ENCODE measurements at places on chromosomes 11 and 22.

DNA sequence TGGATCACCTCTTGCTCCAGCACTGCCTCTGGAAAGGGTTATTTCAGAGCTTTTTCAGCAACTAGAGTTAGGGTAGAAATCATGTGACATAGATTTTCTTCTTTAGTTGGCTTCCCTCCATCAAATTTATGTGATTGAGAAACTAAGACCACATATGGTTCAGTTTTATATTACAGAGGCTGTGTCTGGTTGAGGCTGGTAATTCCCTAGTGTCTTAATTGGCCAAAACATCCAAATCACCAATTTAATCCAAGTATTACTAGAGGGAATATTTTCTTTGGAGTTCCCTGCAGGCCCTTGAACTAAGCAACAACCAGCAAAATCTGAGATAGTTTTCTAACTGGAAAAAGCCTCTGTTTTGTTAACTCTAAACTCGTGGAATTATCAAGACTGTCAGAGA is 136.3 kb downstream of the ARHGAP42 start:
- no peak for DNase-seq

GRCh38 chr11:61158691-61159381 is 2.4 kb downstream of the VPS37C start:
- no peak for DNase-seq

DNA sequence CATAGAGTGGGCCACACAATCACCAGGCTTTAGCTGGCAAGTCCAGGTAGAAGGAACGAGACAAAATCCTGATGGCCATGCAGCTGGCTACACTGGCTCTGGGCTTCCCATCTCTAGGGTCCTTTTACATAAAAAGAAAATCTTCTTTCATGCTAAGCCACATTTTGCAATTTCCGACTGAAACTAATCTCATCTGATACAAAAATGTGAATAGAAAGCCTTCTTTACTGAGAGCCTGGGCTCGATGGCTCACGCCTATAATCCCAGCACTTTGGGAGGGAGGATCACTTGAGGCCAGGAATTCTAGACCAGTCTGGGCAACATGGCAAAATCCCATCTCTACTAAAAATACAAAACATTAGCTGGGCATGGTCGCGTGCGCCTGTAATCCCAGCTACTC is 67.2 kb downstream of the MICAL3 start:
- no peak for DNase-seq

- DNase-seq: no peak
Observed at GRCh38 chr11:67054836-67055523, 1.7 kb upstream of the RHOD start.

- DNase-seq: no peak
Observed at GRCh38 chr11:61969838-61970662, 2.6 kb upstream of the FTH1 start.

GRCh38 chr11:76574406-76574805 is 96.1 kb downstream of the LRRC32 start:
- no peak for DNase-seq

DNA sequence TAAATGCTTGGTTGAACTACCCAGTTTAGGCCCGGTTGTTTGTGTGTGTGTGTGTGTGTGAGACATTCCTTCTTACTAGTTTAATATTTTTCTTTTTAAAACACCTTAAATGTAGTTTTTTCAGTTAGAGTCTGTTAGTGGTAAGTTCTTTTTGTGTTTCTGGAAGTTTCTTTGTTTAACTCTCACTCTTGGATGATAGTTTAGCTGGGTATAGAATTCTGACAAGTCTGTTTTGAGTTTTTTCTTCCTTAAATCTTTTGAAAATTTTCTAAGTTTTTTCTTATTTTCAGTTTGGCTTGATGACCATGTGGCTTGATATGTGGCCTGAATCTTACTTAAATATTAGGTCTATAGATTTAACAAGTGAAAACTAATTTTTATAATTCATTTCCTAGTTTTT is 60.1 kb downstream of the PDE3B start:
- no peak for DNase-seq

DNA sequence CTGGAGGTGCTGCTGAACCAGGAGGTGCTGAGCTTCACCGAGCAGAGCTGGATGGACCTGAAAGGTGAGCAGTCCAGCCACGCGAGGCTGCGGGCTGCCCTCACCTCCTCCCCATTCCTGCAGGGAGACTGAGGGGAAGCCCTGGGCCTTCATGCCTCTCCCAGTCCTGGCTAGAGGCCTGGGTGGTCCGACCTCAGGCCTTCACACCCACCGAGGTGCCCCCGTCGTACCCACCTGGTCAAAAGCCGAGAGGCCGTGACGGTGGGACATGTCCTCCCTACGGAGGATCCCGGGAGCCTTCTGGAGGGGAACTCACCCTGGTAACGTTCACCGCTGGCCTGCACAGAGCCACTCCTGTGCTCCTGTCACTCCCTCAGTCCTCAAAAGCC is 5.1 kb downstream of the SUSD2 start:
- no peak for DNase-seq

DNA sequence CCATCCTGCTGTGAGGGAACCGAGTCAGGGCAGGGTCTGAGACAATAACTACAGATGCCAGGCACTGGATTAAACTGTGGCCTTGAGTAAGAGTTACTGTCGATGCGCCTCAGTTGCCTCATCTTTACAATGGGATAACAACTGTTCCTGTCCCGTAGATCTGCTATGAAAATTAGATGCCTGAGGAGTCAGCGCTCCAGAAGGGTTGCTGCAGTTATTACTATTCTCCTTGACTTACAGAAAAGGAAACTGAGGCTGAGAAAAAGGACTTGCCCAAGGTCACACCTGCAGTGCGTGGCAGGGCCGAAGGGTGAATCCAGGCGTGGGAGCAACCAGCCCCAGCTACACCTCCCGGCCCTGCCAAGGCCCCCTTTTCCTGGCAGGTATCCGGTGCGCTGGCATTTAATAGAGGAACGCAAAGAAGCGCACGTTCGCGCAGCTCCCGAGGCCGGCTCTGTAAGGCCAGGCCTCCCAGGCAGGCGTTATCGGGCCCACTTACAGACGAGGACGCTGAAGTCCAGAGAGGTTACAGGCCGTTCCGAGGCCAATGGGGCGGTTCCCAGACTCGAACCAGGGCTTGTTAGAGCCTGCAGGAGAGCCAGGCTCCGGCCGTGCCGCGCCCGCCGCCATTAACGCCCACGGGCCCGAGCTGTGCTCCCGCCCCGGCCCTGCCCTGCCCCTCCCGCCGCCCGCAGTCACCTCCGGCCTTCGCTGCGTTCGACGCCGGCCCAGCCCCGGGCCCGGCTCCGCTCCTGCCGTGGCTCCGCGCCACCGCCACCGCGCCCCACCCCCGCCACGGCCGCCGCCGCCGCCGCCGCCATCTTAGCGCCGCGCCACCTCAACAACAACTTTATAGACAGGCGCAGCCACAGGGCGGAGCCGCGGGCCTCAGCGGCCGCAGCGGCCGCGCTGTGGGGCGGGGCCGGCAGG is at the start of gene C11orf68:
TSS of gene C11orf68 (minus strand) at position 852 of the 930 bp plus-strand sequence. CDS start at position 821, 31 bp downstream.
- DNase-seq: no peak

- DNase-seq: no peak
Observed at GRCh38 chr11:11334607-11335006, 18.4 kb downstream of the CSNK2A3 start.

Data from right hindlimb (tissue), 1 donor.